NCI-H2081 (cell line): ENCODE measurements at places on chromosomes 12 and 14.

DNA sequence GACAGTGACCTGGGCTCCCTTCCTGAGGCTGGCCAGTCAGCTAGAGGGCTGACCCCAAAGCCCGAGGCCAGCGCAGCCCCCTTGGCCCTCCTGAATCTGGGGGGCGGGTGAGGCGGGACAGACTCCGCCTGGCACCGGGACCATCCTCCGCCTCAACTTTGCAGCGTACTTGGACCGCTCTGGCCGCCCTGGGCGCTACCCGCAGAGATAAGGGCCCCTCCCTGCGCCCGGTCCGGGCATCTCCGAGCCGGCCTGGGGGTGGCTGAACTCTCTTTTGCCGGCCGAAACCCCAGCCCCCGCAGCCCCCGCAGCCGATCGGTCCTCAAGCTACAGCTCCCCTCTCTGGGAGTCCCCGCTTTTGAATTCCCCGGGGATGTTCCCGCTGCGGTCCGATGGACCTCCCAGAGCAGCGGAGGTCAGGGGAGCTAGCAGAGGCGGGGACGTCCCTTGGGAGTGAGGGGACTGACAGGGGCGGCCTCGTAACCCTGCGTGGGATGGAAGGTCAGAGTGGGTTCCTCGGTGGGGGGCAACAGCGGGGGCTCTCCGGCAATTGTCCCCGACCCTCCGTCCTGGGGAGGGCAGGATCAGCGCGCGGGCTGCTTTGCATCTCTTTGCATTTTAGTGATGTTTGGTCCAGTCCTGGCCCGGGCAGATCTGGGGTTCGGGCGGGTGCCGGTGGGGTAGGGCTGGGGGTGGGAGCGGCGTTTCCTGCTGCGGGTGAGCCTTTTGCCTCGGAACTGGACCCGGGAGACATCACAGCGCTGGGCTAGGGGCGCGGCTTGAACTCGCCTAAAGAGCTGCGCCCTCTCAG lies at the start of gene CRIP1:
Gene CRIP1 (plus strand): TSS at position 724 of the 811 bp plus-strand sequence. CDS start 374 bp downstream, outside the sequence.
- no peak for DNase-seq

- no peak for DNase-seq
These were observed 291.9 kb downstream of the KCNC2 start for GRCh38 chr12:74917743-74918142.

DNA sequence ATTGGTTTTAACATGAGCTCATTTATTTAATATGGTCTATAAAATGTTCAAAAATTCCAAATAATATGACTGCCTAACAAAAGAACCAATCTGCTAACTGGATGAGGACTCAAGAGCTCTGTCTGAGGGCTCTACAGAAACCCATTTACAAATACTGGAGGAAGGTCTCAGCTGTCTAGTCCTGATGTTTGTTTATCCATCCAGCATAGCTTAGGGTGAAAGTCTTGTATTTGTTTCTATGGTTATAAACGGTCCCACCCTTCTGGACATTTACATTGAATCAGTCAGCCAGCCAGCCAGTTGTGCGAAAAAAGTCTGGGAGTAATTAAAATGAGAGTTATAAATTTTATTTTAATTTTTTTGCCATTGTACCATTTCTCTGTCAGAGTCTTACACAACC lies 220.7 kb downstream of the BMP4 start:
- DNase-seq, result no peak

DNA sequence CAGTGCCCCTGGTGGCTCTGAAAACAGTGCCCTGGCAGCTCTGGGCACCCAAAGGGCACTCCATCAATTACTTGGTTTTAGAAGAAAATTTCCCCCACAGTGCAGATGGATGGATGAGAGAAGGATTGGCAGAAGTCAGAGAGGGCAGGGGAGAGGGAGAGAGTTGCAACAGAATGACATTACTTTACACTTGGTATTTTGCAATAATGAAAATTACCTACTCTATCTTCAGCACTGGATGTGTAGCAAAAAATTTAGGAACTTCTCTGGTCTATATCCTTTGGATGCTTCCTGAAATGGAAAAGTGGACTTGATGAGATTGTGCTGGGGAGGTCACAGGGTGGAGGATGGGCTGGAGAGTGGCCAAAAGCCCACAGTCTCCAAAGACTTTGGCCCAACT lies 193.2 kb downstream of the CHST11 start:
- DNase-seq, result no peak

DNA sequence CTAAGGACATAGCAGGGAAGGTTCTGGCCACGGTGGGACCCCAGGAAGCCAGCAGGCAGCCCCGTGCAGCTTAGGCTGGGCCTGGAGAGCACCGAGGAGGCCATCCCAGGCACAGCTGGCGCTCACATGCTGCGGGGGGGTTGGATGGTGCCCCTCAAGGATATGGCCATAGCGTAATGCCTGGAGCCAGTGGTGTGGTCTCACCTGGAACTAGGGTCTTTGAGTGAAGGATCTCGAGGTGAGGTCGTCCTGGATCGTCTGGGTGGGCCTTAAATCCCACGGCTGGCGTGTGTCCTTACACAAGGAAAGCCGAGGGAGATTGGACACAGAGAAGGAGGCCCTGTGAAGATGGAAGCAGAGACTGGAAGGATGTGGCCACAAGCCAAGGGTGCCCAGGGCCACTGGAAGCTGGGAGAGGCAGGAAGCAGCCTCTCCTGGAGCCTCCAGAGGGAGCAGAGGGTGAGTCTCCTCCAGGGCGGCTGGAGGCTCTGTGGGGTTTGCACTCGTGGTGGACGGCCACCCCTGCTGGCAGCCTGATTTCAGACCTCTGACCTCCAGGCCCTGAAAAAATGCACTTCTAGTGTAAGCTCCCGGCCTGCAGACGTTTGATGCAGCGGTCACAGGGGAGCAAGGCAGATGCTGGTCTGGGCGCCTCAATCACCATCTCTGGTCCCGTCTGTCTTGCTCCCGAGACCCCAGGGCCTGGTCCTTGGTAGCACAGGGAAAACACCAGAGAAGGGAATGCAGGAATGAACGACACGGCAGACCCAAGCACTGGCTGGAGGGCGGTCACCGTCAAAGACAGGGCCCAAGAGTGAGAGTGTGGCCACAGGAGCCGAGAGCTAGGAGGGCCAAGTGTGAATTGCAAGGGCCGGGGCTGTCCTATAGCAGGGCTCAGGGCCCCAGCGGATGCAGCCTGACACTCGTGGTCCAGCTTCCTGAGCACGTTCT lies 218.6 kb downstream of the KIF26A start:
- DNase-seq, result no peak

GRCh38 chr14:44741431-44741830 lies 220.3 kb downstream of the KLHL28 start:
- no peak for DNase-seq

DNA sequence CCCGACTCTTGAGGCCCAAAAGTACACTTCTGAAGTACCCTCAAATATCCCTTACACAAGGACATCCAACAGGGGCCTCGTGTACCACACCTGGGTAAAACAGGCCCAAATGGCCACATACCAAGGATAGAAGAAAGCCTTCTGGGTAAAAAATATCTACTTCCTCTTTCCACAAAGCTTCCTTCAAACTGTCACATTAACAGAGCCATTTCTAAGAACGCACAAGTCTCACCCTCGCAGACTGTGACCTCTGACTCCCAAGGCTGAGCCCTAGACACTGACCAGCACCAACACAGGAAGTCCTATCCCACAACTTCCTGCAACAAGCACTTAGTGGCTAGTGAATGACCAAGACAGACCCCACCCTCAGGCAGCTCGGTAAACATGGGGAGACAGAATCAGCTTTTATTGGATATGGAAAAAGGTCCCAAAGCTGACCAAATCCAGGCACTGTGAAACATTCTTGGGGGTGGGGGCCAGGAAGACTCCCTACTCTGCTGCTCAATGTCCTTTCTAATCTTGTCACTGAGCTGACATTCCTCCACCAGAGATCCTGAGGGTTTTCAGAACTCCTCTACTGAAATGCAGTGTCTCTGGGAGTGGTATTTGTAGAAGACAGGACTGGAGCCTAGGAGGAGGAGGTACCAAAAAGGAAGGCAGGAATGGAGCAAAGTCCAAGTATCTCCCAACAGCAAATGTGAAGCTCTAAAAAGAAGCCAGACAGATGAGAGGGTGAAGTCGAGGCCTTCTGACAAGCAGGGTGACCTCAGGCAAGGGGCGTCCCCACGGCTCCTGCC lies 15.9 kb downstream of the KCTD10 start:
- no peak for DNase-seq

DNA sequence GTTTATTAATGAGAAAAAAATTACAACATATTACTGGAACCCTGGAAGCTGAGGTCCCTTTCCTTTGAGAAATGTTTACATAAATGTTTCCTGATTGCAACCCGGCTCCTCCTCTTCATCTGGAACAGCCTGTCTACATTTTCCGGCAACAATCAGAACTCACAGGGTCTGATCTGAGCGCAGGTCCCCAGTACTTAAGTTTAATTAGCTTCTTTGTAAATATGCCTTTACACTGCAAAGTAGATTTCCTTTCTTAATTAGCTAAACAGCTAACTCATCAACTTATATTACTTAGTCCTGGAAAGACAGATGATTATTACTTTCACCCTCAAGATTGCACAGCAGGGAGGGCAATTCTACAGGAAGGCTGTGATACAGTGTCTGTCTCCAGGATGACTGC lies 213.0 kb downstream of the MON2 start:
- DNase-seq, result no peak

DNA sequence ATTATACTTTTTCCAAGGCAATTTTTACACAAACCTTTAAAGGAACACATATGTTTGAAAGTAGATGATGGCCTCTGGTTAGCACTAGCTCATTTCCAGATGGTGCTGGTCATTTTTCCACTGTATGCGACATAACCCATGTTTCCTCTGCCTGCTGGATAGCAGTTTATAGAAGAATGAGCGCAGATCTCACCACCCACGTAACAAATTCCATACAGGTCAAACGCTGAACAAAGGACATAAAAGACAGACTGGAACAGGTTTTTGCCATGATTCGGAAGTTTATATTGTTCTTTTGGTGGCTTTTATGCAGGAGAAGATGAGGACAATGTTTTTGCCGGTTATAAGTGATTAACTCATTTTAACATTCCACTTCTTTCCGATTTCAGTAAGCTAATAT lies 30.7 kb downstream of the PPP1R36 start:
- DNase-seq, result no peak

DNA sequence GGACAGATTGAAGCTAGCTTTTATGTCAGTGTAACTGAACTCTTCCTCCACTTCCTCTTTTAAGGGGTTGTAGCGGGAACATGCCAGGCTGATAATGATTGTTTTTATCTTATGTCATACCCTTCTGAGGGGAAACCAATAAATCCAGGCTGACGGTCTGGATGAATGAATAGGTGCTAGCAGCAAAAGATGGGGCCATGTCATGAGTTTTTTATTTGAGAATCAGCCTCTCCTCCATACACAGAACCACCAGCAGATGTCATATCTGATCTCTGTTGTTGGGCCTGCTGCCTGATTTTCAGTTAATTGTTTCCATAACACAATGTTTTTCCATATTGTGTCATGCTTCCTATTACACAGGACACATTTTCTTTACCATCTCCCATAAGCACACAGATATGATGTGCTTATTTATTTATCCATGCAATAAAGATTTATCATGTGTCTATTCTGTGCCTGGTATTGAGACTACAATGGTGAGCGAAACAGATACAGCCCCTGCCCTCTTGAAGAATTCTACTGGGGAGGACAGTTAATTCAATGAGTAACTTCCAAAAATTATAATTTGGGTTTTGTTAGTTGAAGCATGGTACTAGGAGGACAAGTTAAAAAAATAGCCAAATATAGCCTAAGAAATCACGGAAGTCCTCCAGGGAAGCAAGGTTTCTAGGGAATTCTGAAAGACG lies 33.6 kb upstream of the CRY1 start:
- DNase-seq, result peak; percentile 68

- no peak for DNase-seq
These were observed 22.0 kb downstream of the SMUG1 start for GRCh38 chr12:54166567-54167499.

DNA sequence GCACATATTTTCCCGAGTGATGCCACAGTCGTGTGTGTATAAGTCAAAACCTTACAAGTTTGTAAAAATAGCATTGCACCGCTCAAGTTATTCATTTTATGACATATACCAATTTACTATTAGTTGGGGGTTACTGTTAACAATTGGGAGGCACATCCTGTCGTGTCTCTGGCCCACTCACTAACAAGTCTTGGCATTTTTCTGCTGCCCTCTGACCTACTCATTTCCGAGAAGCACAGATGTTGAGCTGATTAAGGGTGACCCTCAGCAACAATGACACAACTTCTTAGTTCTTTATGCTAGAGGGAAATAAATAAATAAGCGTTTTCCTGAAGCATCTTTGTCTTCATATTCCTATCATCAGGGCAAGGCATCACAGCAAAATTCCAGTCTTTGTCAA lies 6.8 kb upstream of the ATG14 start:
- DNase-seq, result no peak

DNA sequence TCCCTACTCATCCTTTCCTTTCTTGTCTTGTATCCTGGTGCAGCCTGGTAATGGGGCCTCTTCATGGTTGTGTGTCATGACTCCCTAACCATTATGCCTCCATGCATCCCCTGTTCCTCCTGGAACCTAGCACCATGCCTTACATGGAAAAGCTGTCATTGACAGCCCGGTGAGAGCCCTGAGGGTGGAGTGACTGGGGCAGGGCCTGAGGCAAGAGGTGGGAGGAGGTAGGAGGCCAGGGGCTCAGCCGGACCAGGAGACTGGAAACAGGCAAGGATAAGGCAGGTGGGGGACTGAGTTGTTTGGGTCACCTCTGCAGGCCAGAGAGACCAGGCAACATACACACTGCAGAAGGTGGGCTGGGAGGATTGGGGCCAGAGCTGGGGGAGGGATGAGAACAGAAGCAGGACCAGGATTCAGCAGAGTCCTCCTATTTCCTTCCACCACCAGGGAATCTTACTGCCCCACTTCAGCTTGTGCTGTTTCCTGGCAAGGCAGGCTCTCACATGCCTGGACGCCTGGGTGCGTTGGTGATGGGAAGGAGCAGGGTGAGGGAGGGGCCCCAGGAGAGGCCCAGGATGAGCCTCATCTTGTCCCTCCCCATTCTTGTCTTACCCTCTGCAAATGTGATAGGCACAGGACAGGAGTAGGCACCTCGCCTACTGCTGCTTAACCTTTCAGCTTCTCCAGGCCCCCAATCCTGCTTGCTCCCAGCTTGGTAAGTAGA lies at the start of gene LTB4R2:
Gene LTB4R2 (plus strand): TSS at position 603 of the 727 bp plus-strand sequence. CDS start 525 bp downstream, outside the sequence.
- DNase-seq, result no peak

GRCh38 chr14:104439625-104440024 lies 139.9 kb upstream of the C14orf180 start:
- no peak for DNase-seq

GRCh38 chr12:117699118-117699517 lies 269.7 kb downstream of the KSR2 start:
- DNase-seq, result no peak

GRCh38 chr14:96145116-96145864 lies 59.3 kb upstream of the BDKRB2 start:
- no peak for DNase-seq

GRCh38 chr12:47820631-47821345 lies 1.1 kb upstream of the HDAC7 start:
- no peak for DNase-seq

DNA sequence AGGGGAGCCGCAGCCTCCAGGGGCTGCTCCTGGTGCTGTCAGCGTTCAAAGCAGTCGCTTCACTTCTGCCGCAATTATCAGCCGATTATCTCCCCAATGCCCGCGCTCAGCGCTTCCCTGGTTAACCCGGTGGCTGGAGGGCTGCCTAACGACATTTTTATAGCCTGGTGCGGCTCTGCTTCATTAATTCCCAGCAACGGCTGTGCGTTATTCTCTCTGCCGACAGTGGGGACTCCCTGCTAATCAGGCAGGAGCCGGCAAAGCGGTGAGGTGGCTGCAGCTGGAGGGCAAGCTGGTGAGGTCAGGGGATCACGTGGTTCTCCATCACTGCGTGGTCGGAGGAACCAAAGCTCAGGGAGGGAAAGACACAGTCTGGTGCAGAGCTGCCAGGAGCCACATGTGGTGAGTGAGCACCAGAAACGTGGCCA lies 62.9 kb downstream of the GLRX5 start:
- peak; percentile 17 for DNase-seq

- no peak for DNase-seq
These were observed 43.1 kb downstream of the DNAH10 start for GRCh38 chr12:123805173-123805572.
